Mucosa of gallbladder (tissue), 1 donor: ENCODE measurements at places on chromosomes 6 and 20. TPM values are rescaled to one million over a fixed set of nuclear protein-coding genes. Genes with fewer than 3 reads are reported as not detected.

Gene RIMS1
- 22.2 TPM for total RNA-seq

DNA sequence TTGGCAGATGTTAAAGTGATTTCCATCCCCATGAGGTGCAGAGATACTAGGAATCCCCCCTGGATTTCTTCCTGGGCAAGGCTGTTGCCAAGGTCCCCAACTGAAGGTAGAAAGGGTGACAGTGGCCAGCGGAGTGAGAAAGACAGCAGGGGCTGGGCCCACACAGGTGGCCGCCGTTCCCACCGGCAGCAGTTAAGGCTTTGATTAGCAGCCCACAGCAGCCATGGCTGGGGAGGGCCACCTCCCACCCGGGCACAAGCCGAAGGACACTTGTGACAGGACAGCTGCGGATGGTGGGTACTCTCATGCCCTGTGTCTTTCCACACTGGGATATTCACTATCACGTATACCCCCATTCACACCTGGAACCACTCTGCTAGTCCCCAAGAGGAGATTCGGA is 63.9 kb upstream of the CDYL start:
- DNase-seq = no peak

Gene DDO
- 5.6 TPM for total RNA-seq

DNA sequence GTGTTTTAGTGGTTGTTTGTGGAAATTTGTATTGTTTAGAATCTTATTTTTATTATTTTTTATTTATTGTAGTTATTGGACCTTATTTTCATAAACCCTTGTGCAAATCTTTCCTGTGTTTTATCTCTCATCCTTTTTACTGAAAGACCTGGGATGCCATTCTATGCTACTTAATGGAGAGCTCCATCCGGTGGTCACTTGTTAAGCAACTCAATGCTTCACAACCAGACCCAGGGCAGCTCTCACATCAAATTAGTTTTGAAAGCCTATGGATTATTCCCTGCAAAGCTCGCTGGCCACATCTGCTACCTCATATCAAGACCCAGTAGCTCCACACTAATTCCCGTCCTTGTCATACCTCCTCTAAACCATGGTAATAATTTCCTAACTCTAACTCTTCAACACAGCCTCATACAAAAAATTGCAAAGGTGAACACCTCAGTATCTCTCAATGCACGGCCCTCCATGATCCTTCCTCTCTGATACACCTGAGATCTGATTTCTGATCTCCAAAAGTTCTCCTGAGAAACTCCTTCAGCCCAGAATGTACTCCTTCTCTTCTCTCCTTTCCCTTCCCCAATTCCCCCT is 296.6 kb upstream of the MANEA start:
- no peak for DNase-seq

DNA sequence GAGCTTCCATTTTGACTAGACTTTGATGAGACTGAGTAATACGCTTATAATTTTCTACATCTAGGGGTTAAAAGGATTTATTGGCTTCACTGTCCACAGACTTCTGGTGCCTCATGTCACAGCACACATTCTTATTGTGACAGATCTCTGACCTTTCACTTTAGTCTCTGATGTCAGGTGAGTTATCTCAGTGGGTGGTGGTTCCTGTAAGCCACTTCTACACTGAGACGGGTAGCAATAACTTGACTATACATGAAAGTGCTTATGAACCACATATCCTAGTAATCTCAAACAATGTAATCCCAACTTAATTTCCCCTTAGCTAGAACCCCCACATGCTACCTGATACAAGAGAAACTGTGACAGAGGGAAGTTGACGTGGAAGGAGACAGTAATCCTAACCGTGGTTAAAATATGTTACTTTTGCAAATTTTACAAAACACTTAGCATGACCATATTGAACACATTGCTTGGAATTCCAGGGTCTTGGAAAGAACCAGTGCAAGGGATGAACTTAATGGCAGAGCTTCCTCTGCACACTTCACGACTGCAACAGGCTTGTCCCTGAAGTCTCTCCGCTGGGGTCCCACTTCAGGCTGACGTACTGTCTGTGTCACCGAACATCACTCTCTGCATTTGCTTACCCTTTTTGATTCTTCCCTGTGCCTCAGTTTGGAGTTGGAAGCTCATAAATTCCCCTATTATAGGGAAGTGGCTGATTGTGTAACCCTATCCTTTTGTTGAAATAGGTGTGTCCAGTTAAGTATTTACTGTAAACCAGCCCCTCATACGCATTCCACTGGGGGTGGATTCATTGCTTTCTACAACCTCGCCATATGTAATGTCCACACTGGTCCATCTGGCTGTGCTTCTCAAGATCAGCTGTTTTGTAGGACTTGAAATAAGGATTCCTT is 6.4 kb upstream of the TRIM40 start:
- no peak for DNase-seq

- no peak for DNase-seq
Observed at GRCh38 chr20:16898433-16898832, 150.3 kb downstream of the OTOR start.

DNA sequence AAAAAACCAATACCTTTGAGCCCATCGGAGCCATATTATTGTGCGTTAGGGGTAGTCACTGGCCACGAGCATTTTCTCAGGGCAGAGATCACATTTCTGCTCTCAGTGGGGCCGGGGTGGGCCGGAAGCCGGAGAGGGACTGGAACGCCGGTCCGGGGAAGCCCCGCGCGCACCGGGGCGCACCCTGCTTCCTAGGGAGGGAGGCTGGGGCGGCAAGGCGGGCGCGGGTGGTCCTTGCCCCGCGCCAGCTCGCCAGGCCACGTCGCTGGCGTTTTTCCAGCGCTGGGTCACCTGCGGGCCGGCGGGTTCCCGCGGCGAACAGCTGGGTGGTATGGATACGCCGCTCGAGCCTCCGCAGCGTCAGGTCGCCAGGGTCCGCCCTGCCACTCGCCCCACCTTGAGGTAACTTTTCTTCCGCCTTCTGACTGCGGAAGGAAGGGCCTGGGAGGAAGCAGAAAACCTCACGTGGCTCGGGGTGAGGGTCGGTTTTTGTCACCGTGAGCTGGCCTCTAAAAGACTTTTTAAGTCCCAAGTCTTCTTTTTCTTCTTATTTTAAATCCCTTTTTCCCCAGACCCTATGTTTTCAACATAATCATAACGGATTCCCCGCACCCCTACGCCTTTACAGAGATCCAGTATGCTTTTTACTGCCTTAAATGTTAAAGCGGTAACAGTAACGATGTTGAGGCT is 2.7 kb upstream of the EEF1A1 start:
- peak; percentile 66 for DNase-seq
